Osteocyte (in vitro differentiated cells): ENCODE measurements at places on chromosomes 12 and 14.
A peak's percentile ranks its signal among the peaks of the same experiment; 100 is the strongest.

GRCh38 chr12:132475304-132476037 lies 14.5 kb upstream of the FBRSL1 start:
- DNase-seq, result no peak

DNA sequence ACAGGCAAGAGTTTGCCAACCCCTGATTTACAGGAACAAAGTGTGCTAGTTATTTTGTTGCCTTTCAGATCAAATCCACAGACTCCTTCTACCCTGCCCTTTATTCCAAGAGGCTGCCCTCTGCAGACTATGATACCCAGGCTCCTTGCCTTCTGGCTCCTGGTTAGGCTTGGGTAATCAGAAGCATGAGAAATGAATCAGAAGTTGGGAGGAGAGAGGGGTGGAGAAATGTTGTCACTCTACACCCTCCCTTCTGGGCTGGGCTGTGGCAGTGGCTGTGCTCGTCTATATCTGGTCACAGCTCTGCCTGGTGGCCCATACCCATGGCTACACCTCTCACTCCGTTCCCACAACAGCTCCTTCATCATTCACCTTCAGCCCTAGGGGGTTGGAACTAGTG lies 204.6 kb upstream of the PLXNC1 start:
- no peak for DNase-seq

GRCh38 chr12:110109037-110109836 lies 14.9 kb upstream of the IFT81 start:
- no peak for DNase-seq

- peak; percentile 30 for DNase-seq
Observed at GRCh38 chr12:112932485-112933128, 5.7 kb upstream of the OAS3 start.

DNA sequence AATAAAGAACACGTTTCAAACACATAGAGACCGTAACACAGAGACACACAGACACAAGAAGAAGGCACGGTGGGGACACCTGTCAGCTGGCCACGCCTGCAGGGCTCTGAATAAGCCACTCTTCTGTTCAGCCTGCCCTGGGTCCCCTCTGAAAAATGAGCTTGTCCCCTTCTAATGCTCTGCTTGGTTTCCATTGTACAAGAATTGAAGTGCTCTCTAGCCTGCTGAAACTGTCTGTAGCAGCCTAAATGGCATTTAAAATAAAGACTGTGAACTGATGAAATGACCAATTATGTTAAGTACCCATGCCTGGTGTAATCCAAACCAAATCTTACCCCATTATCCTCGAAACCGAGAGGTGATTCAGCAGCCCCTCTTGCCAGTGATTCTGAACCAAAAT lies 139.8 kb downstream of the FOXN3 start:
- DNase-seq, result no peak

DNA sequence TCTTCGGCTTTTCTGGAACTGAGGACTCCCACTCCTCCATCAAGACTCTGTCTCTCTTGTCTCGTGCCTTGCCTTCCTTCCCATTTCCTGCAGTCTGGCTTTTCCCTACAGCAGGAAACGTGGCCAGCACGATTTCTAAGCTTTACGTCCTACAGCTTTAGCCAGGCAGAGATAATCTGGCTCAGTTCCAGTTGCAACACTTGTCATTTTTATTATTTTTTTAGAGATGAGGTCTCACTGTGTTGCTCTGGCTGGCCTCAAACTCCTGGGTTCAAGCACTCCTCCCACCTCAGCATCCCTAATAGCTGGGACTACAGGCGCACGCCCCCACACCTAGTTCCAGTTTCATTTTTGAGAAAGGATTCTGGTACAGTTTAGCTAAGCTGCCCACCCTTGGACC lies 19.9 kb downstream of the CALM1 start:
- DNase-seq, result no peak

- no peak for DNase-seq
Observed at GRCh38 chr12:93358821-93359220, 18.9 kb upstream of the NUDT4 start.

- DNase-seq, result no peak
Observed at GRCh38 chr12:31322801-31323207, 3.1 kb downstream of the SINHCAF start.

- DNase-seq, result no peak
Observed at GRCh38 chr12:3326850-3327780, 163.9 kb upstream of the PRMT8 start.

- no peak for DNase-seq
Observed at GRCh38 chr12:105235281-105235731, 668 bp downstream of the APPL2 start.

DNA sequence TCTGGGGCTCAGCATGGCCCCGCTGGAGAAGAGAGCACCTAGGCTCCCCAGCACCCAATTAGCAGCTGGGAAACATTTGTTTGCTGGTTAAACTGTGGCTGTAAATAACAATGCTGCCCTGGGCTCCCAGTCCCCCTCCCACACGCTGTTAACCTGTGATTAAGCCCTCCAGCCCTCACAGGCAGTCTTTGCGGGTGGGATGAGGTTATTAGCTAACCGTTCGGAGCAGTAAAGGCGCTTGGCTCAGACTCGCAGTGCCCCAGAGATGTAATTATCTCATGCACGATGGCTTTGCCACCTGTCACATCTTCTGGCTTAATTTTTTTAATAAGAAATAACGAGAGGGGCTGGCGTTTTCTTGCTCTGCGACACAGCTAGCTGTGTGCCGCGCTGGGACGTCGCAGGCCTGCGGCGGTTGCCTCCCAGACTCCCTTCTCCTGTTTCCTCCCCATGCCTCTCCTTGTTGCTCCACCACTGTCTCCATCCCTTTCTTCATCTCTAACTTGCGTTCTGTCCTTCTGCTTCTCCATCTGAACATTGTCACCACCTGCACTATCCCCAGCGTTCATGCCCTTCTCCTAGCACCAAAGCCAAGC lies 239.2 kb upstream of the FKBP4 start:
- DNase-seq, result no peak

- no peak for DNase-seq
Observed at GRCh38 chr12:55997535-55997859, 421 bp downstream of the SUOX start.

GRCh38 chr12:77767335-77767734 lies 63.4 kb upstream of the NAV3 start:
- DNase-seq, result no peak

DNA sequence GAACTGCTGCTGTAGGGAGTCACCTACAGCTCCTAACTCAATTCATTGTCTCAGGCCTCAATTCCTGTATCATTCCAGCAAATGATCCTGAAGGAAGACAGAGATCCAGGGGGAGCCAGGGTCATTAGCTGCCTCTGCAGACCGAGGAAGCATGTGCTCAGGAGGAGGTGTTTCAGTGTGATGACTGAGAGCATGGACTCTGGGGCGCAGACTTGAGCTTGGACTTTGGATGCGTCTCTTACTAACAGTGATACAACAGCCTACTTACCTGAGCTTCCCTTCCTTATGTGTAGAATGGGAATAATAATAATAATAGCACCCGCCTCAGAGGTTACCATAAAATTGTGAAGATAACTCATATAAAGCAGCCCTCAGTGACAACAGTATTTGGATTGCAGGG lies 92.0 kb upstream of the USP44 start:
- DNase-seq, result no peak

DNA sequence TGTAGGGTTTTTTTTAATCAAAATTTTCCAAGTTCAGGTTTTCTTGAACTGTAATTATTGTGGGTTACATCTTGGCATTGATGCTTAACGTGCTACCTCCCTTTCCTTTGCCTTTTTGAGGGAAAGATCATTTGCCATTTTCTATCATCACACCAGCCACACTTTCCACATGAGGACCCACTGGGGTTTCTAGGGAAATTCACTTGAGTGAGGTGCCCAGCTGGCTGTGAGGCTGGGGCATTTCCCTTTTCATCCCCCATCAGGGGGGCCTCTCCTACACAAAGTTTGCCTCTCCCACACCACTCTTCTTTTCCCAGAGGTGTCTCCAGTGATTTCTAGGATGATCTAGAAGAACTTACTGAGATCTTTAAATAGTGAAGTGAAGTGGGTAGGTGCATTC lies 335.7 kb downstream of the BMP4 start:
- DNase-seq, result no peak

DNA sequence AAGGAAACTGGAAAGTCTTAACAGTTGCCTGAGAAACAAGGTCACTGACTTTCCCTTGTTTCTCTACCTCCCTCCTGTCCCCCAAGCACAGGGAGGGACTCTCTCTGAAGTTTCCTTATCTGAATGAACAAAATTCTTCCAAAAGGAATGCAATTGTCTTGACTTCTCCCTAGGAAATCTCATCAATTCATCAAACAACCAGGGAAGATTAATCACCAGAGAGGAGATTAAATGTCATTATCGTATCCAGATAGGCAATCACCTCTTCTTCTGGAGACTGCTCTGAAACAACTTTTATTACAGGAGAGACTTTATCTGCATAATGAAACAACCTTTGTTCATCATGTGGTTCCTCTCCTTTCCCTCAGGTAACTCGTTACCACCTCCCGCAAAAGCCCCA lies 431.4 kb downstream of the SLC16A7 start:
- no peak for DNase-seq
